ENCODE measurements at places on chromosomes 2 and 18.

DNA sequence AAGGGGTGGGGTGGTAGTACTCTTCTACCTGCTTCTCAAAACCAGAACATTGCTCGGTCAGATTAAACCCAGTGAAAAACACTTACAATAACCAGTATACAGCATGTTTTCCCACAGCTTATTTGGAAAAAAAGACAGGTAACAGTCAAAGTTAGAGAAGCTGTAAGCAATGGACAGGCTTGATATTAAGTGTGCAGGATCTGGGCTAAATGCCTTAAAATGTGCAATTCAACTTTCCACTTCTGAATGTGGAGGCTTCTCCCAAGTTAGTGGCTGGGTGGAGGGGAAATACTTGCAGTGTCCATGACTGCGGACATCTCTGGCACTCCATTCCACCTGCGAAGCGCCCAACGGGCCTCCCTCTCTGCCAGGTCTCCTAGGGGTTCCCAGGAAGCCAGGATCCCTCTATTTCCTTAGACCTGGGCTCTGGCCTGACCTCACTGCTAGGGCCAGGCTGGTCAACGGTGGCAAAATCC lies 5.3 kb downstream of the ZEB2 start:
- no peak for DNase-seq

GRCh38 chr2:132936261-132936660 lies 266.3 kb upstream of the LYPD1 start:
- no peak for DNase-seq

DNA sequence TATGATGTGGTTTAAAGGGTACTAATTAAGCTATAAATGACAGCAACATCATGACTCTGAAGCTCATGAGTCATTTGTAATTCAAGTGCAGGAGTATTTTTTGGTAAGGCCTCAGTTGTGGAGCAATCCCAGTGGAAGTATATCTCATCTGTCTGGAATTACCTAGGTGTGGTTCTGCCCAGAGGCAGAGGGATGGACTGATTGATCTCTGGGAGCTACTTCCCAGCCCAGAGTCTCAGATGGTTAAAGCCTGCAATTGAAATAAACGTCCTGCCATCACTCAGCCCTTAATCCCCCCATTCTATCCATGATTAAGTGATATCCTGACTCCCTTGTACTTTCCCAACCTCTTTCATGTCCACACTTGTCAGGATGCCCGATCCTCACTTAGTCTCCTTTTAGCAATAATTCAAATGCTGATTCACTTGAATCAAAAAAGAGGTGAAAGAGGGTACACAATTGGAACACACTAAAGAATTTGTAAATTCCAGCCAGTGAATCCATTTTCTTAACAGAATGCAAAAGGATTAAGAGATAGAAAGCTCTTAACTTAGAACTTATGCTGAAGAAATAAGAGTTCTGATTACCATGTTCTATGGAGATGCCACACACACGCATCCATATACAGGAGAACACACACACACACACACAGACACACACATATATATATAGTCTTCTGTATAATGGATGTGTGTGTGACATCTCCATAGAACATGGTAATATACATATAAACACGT lies 664.4 kb downstream of the NYAP2 start:
- no peak for DNase-seq

DNA sequence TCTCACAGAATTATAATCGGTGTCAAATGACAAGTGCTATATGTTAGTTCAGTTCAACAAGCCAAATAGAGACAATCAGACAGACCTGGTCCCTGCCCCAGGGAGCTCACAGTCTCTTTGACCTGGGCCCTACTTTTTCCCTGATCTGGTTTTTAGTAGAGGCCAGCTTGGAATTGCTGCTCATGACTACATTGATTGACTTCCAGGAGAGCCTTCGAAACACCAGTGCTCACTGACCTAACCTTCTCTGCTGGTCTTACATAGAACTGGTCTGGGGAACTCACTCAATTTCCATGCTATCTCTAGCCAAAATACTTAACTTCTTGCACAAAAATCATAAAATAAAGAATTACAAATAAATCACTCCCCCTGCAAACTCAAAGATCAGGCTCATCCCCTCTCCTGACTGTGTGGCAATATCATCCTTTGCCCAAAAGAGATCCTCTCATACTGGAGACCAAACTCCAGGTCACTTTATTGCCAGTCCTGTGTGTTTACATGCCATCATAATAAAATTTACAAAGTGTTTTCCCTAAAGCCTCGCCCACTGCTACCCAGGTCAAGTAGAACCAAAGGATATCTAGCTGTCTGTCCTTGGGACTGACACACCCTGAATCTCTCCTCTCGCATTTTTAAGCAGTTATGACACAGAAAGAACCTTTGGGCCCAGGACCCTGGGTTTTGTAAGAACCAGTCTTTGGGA lies 53.2 kb downstream of the PROC start:
- no peak for DNase-seq

- DNase-seq = no peak
Measured at GRCh38 chr2:233082931-233083755, 23.0 kb downstream of the INPP5D start.

DNA sequence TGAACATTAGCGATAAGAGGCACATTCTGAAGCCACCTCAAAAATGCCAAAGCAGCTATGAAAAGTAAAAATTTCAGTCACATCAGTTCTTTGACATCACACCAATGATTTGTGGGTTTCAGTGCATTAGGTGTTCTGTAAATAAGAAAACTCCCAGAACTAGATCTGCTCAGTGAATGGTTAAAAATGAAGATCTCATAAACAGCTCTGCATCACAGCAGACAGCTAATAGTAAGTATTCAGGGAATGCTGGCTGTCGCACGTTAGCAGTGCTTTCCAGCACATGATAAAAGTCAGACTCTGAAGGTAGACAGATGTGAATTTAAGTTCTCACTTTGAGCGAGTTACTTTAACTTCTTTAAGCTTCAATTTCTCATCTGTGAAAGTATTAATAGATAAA lies 154.9 kb downstream of the SATB2 start:
- no peak for DNase-seq

GRCh38 chr2:223314811-223315210 lies 262.8 kb downstream of the KCNE4 start:
- DNase-seq = no peak

GRCh38 chr2:183564726-183565125 lies 440.5 kb downstream of the NUP35 start:
- no peak for DNase-seq

DNA sequence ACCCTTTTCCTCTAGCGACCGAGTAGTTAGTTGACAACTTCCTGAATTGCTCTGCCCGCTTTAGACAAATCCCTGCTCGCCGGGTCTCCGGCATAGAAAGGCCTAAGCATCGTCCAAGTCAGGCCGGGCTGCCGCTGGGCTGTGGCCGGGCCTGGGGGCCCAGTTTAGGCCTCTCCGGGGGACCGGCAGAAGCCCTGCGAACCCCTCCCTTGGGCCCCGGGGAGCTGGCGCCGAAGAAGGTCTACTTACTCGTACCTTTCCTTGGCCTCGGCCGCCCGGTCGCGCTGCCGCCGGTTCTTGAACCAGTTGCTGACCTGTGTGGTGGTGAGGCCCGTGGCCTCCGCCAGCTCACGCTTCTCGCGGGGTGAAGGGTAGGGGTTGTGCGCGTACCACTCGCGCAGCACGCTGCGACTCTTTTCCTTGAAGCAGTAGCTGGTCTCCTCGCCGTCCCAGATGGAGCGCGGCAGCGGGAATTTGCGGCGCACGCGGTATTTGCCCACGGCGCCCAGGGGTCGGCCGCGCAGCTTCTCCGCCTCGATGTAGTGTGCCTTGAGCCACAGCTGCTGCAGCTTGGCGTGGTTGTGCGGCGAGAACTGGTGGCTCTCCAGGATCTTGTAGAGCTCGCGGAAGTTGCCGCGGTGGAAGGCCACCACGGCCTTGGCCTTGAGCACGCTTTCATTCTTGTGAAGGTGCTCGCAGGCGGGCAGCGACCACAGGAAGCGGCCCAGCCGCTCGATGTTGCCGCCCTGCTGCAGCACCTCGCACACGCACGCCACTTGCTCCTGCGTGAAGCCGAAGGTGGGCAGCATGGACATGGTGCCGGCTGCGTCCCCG lies 739 bp downstream of the SIX2 start:
- peak; percentile 36 for DNase-seq

DNA sequence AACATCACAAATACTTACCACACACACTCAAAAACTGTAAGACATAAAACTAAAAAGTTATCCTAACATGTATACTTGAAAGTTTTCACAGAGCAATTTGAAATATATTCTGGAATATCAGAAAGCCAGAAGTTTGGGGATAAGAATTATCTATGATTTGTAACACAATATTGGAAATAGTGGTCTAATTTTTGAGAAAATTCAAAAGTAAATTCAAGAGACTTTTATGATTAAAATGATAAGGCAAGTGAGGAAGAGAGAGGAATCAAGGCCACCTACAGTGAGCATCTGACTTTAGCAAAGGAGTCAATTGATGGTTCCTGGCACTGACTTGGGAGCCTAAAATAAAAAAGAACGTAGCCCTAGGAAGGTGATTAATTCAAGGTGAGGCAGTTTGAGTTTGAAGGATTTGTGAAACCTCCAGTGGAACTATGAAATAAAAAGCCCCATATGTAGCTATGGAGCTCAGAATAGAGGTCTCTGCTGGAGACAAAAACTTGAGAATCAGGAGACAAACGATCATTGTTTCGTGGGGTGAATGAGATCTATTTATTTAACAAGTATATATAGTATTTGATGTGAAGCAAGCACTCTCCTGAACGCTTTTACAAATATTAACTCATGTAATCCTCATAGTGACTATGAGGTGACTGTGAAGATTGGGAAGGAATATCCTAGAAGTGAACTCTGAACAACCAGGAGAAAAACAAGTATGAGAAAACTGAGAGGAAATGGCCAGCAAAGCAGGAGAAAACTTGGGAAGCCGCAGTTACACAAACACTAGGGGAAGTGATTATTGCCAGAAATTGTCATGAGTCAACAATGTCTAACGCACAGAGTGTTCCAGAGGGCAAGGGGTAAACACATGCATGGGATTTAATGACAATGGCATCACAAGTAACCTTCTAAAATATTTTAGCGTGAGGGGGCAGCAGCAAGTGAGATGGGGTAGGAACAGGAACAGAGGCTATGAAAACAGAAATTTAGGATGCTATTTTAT lies 12.8 kb downstream of the TFPI start:
- DNase-seq = no peak

DNA sequence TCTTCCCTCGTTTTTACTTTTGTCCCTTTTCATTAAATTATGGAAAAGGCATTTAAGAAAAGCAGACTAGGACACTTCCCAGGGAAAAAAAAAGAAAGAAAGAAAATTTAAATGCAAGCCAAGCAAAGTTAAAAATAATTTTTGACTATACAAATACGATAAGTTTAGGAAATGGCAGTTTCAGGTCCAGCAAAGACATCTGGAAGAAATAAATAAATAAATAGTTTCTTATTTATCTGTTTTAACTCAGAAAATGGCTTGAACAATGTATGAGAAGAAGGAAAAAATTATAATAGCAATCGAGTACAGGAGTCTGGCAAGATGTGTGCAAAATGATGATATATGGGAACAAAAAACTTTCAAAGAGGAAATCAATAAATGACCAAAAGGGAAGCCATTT lies 114.6 kb upstream of the NCKAP5 start:
- no peak for DNase-seq

GRCh38 chr2:71223767-71224333 lies 3.1 kb downstream of the PAIP2B start:
- DNase-seq = no peak

- no peak for DNase-seq
Measured at GRCh38 chr2:156294945-156295580, 37.5 kb downstream of the NR4A2 start.

DNA sequence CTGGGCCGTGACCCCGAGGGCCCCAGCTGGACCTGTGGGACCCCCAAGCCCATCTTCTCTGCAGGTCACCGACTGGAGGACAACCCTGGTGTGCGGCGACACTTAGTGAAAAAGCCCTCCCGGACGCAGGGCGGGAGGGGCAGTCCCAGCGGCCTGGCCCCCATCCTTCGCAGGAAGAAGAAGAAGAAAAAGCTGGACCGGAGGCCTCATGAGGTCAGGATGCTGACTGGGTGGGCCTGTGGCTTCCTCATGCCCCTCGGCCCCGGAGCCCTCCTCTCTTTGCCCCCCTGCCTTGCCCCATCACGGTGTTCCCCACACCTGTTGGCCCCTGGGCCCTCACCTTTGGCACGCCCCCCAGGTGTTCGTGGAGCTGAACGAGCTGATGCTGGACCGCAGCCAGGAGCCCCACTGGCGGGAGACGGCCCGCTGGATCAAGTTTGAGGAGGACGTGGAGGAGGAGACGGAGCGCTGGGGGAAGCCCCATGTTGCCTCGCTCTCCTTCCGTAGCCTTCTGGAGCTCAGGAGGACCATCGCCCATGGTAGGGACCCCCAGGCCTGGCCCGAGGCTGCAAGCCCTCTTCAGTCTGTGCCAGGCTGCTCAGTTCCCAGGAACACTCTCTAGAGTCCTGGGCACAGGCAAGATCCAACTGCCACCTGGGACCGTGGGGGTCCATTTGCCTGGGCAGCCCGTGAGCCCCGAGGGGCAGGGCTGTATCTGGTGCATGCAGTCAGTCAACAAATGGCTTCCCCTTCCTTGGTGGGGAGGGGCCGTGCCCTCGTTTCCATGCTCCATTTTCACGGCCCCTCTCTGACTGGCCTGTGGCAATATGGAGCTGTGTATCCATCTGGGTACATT lies 4.7 kb downstream of the SLC4A3 start:
- no peak for DNase-seq

Data from T-helper 1 cell (primary cell).